H7 (cell line): ENCODE measurements at places on chromosomes 7 and 10. TPM values are rescaled to one million over a fixed set of nuclear protein-coding genes. Genes with fewer than 3 reads are reported as not detected.

- no peak for DNase-seq
Measured at GRCh38 chr10:93622942-93623341, 10.6 kb downstream of the PDE6C start.

DNA sequence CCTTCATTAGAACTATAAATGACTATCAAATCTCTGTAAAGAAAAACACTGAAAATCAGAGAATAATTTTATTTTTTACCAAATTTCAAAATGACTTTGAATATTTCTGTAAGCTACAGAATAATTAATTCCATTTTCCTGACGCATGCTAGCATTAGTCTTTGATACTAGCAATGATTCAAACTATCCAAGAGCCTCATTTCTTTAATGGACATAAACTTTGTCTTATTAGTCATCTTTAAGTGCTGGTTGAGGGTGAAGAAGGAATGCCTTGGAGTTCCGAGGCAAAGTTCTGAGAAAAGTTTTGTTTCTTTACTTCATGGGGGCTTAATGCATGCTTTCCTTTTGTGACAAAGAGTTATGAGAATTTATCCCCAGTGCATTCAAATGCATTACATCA lies 137.3 kb downstream of the AGMO start:
- DNase-seq, result no peak

GRCh38 chr10:3406556-3406955 lies 234.0 kb upstream of the PITRM1 start:
- DNase-seq, result no peak

DNA sequence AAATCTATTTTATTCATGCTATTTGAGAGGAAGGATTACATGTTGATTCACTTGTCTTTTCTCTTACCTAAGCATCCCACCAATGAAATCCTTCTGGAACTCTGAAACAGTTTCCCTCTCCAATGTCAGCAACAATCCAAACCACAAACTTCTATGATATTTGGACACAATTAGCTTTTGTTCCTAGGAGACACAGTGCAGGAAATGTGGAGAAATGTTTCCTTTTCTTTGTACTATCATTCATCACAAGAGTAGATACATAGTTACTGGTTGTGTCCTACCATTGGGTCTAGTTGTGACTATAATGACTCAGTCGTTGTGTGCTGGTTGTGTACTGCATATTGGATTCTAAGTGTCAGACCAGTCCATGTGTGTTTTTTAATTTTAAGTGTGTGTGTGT lies 156.8 kb upstream of the MAGI2 start:
- no peak for DNase-seq

DNA sequence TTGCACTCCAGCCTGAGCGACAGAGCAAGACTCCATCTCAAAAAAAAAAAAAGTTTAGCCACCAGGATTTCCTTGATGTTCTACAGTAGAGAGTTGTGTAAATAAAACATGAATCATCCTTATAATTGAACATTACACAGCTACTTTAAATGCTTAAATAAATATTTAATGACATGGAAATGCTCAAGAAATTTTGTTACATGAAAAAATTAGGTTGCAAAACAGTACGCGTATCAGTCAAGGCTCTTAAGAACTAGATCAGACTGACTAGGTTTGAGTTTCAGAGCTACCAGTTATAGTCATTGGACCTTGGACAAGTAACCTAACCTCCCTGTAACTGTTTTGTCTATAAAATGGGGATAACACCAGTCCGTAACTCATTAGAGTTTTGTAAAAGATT lies 38.7 kb upstream of the GSAP start:
- DNase-seq, result no peak

DNA sequence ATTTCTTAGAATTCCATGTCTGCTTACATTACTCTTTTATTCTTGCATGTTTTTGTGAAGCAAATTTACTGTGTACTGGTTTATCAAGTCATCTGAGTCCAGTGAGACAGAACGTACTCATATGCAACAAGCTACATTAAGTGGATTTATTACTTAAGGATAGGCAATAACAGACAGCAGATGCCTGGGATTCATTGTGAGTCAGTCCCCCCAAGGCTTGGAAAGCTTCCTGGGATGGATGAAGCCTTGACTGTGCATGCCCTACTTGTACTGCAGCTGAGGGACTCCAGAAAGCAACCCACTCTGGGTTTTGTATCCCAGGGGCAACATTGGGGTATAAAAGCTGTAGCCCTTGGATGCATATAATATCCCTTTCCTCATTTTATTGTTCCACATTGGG lies 113.4 kb upstream of the RAB18 start:
- no peak for DNase-seq

DNA sequence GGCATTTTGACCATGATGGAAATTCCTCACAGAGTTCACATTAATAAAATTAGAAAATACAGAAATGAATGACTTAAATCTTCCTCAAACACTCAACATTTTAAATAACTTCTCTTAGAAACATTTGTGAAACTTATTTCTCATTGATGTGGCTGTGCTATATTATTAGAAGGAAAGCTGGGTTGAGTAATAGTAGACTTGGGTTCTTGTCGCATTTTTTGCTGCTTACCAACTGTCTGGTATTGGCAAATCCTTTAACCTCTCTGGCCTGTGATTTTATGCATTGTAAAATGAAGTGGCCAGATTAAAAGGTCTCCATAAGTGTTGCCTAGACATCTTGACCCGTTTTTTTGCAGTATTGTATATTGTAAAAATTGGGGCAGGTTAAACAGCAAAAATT lies 66.5 kb downstream of the VPS50 start:
- no peak for DNase-seq

GRCh38 chr7:30595436-30596013 lies 847 bp downstream of the GARS1 start:
- DNase-seq, result no peak

GRCh38 chr7:44565097-44565794 lies 8.5 kb downstream of the DDX56 start:
- peak; percentile 86 for DNase-seq

DNA sequence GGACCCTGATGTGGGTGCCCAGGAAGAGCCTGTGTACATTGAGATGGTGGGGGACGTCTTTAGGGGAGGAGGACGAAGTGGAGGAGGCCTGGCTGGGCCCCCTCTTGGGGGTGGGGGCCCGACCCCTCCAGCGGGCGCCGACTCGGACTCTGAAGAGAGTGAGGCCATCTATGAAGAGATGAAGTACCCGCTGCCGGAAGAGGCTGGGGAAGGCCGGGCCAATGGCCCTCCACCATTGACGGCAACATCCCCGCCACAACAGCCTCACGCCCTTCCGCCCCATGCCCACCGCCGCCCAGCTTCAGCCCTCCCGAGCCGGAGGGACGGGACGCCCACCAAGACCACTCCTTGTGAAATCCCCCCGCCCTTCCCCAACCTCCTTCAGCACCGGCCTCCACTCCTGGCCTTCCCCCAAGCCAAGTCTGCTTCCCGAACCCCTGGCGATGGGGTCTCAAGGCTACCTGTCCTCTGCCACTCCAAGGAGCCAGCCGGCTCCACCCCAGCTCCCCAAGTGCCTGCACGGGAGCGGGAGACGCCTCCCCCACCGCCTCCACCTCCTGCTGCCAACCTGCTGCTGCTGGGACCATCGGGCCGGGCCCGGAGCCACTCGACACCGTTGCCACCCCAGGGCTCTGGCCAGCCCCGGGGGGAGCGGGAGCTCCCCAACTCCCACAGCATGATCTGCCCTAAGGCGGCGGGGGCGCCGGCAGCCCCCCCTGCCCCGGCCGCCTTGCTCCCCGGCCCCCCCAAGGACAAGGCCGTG lies 4.8 kb downstream of the NYAP1 start:
- peak; percentile 40 for DNase-seq

- DNase-seq, result no peak
Measured at GRCh38 chr7:52830801-52831200, 204.6 kb upstream of the POM121L12 start.

DNA sequence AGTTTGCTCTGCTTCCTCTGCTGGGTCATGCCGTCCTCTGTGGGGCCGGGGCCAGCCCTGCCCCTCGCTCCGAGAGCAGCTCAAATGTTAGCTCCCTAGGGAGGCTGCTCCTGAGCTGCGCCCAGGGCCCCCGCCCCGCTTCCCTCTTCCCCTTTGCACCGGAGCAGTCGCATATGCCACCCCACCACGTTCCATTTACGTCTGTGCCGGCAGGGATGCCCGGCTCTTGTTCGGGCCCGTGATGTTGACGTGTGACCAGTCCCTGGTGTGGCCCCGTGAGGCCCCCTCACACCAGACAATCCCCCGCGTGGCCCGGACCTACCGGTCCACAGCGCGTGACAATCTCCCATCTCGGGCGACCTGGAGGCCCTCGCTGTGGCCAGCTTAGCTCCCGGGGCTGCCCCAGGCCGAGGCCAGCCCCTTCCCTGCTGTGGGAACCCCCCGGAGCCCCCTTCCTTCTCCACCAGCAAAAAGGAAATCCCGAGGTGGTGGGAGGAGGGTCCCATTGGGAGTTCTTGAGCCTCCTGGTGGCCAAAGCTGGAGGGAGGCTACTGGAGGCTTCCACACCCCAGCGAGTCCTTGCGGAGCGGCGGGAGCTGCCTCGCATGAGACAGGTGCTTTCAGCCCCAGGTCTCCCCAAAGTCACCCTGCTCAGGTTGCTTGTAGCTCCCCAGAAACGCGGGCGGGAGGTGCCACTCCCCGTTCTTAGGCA lies 15.2 kb downstream of the FAM20C start:
- peak; percentile 91 for DNase-seq

DNA sequence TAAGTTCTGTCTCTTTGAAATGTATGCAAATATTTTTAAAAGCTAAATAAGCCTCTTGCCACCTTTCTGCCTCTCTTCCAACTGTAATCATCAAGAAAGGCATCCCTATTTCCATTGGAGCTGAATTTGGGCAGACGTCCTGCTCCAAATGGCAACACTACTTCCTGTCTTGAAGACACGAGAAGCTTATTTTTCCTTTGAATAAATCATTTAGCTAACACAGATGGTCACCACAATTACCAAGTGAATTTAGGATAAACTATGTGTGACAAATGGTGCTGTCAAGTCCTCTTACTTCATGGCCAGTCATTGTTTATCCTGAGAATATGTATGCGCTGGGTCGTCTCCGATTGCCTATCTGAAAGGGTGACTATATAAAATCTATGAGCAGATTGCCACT lies 268.0 kb downstream of the ANKRD7 start:
- no peak for DNase-seq

GRCh38 chr7:25959168-25959734 lies 192.7 kb upstream of the NFE2L3 start:
- no peak for DNase-seq

GRCh38 chr10:488933-489215 lies 200.6 kb downstream of the DIP2C start:
- DNase-seq, result no peak

- DNase-seq, result no peak
Measured at GRCh38 chr10:54576541-54576940, 224.5 kb downstream of the PCDH15 start.

DNA sequence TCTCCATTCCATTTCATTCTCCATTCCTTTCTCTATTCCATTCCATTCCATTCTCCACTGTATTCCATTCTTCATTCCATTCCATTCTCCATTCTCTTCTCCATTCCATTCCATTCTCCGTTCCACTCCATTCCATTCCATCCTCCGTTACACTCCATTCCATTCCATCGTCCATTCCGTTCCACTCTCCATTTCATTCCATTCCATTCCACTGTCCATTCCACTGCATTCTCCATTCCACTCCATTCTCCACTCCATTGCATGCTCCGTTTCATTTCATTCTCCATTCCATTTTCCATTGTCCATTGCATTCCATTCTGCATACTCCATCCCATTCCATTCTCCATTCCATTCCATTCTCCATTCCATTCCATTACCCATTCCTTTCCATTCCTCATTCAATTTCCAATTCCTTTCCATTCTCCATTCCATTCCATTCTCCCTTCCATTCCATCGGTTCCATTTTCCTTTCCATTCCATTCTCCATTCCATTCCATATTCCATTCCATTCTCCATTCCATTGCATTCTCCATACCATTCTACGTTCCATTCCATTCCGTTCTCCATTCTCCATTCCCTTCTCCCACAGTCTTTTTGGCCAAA lies 78.3 kb downstream of the NSUN6 start:
- no peak for DNase-seq

DNA sequence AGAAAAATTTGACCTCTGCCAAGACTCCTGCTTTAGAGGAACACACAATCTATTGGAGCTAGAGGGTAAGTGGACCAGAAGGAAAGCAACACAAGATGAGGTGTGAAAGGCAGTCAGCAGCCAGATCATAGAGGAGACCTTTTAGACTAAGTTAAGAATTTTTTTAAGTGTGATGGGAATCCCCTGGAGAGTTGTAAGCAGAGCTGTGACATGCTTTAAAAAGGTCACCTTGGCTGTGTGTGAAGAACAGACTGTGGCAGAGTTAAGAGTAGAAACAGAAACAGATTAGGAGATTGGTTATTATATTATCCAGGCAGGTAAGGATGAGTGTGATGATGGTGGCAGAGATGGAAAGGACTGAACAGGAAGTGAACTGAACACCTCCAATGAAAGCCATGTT lies 23.5 kb downstream of the CPEB3 start:
- no peak for DNase-seq

- DNase-seq, result no peak
Measured at GRCh38 chr10:89337484-89337883, 9.7 kb downstream of the IFIT3 start.

DNA sequence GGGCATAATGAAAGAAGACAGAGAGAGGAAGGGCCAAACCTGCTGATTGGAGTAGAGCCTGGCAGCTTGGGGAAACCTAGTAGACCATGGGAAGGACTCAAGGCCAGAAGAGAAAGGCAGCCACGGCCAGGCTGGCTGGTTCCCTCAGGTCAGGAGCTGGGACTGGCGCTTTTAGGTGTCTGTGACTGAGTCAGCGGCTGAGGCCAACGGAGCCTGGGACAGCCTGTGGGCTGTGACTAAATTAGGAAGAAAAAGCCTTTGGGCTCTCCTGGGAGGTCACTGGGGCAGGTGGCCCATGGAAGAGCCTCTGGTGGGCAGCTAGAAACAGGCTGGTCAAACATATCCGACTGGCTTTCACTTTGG lies 108.9 kb upstream of the PDCD4 start:
- DNase-seq, result no peak

- peak; percentile 88 for DNase-seq
Measured at GRCh38 chr7:158355456-158356065, 232.1 kb downstream of the PTPRN2 start.

DNA sequence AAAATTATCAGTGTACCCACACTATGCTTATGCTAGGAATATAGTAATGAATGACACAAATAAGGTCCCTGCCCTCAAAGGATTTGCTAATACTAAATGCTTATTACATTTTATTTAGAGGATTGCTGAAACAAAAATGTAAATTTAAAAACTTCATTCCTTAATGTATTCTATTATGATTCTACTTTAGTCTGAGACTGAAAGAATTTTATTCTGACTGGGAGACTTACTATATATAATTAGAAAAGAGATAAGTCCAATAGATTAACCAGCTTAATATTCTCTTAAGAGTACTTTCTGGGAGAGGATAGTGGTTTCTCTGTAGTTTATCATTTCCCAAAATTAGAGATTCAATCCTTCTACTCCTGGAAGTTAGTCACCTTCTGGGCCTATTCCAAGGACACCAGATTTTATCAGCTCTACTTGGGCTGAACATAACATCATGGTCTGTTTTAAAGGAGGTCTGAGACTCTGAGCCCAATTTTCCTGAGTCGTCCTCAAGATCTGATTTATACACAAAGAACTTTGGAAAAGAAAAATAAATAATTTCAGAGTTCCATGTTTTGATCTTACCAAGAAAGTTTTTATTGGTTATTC lies 41.1 kb downstream of the ASZ1 start:
- no peak for DNase-seq

- peak; percentile 7 for DNase-seq
Measured at GRCh38 chr7:144834641-144835144, 1.2 kb downstream of the TPK1 start.

GRCh38 chr7:32871624-32872371 lies 19.8 kb downstream of the KBTBD2 start:
- no peak for DNase-seq

GNGT1 gene
- total RNA-seq, result not detected in 2 replicates

TAC1 gene
- total RNA-seq, result 0.96 and 0.97 TPM in 2 replicates

ADGRA1 gene
- 0.37 and 0.62 TPM in 2 replicates for total RNA-seq

PALS2 gene
- 25.3 and 35.6 TPM in 2 replicates for total RNA-seq

ARHGAP22 gene
- total RNA-seq, result 5.4 and 9.1 TPM in 2 replicates

AKR1C8 gene
- total RNA-seq, result not detected in 2 replicates
